ENCODE measurements at places on chromosomes 4 and X.
A peak's percentile ranks its signal among the peaks of the same experiment; 100 is the strongest.

GRCh38 chr4:25358515-25359275, 18.4 kb upstream of the ANAPC4 start:
- DNase-seq, result no peak

DNA sequence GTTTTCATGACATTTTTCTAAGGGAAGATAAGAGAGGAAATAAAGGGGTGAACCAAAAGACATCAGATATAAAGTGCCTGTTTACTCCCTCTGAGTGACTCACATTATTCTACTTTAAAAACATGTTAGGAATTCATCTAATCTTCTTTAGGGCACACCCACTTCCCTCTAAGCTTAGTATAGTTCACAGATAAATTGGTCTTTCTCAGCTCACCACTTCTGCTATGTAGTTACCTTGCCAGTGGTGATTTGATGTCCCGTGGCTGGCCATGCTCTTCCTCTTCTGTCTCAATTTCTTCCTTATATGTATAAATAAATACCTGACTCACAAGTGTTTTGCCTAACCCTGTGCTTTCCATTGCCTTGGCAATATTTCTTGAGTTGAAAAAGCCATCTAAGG, 96.8 kb downstream of the PDLIM5 start:
- peak; percentile 55 for DNase-seq

- DNase-seq, result no peak
Measured at GRCh38 chr4:110483516-110483915, 7.6 kb downstream of the ENPEP start.

DNA sequence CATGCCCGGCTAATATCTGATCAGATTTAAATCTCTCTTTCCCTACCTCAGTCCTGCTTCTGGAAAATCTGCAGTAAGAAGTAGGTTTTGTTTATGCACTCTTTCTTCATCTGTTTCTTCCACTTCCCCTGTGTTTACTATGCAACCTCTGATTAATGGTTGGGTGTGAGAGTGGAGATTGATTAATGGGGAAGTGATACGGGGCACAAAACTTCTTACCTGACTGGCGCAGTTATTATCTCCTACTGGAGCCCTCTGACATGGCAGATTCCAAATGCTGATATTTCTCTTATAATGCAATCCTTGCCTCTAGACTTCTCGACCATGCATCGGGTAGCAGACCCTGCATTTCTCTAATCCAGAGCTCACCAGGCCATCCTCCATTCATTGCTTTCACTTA, 60.2 kb upstream of the HPGD start:
- no peak for DNase-seq

- DNase-seq, result no peak
Measured at GRCh38 chr4:8762356-8762755, 109.3 kb downstream of the HMX1 start.

DNA sequence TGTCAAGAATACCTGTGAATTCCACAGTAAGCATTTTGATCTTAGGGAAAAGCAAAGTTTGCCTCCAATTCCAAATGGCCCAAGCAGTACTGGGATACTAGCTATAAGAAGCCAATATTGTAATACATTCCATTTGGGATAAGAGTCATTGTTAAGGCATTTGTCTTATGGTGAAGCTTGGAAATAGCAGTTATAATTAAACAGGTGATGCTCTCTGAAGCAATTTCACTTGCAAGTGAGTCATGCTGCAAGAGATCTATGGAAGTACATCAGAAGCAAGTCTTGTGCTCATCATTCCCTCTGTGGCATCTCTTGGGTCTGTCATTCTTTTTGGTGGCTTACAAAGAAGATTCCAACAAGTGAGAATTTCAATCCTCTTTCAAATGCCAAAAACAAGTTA, 386.4 kb upstream of the RPS6KA3 start:
- no peak for DNase-seq

- no peak for DNase-seq
Measured at GRCh38 chrX:77493677-77494553, 46.7 kb downstream of the FGF16 start.

DNA sequence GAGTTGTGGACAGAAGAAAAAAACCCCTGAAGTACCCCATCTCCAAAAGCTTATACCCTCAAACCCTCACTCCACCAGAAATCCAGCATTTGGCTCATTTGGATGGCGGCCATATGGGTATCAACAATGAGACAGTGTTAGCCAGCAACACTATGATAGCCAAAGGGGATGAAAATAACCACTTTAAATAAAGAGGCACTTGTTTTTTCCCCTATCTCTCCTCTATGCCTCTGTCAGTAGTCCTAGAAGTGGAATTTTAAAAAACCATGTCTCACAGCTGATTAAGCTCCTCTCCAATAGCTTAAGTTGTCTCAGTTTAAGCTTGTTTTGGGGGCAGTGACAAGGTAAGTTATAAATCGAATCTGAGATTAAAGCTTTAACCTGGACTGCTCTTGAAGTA, 124.0 kb downstream of the MOSPD2 start:
- DNase-seq, result no peak

DNA sequence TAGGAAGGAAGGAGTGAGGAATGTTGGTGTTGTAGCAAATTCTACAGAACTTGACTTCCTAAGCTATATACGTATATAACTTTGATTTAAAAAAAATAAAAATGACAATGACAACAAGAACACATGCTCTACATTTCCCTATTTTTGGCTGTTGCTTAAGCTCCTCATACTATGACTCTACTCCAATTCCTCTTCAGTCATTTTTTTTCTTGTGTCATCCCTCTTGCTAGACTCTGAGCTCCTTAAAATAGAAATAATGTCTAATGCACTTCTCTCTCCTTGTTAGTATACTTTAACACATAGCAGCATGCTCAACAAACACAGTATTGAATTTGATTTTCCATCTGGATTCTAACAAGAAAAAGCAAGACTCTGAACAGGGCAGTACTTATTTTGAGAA, 144.0 kb downstream of the HDX start:
- DNase-seq, result no peak

GRCh38 chrX:41665686-41666085, 23.1 kb upstream of the GPR34 start:
- peak; percentile 3 for DNase-seq

Measured in erythroblast (primary cell).